ENCODE measurements at places on chromosomes 13 and 19.

DNA sequence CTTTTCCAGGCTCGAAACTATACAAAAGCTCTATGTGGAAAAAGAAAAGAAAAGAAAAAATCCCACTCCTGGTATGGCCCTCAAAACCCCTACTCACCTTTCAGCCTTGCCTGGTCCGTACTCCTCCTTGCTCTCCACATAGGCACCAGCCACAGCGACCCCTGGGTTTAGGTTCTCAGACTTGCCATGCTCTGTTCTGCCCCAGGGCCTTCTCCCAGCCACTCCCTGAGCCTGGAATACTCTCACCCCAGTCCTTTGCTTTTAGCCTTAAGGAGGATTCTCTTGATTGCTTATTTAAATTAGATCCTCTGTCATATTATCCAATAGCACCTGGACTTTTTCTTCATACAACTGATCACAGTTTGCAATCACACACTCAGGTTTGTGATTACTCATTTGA, 522.5 kb downstream of the DIAPH3 start:
- DNase-seq = no peak

DNA sequence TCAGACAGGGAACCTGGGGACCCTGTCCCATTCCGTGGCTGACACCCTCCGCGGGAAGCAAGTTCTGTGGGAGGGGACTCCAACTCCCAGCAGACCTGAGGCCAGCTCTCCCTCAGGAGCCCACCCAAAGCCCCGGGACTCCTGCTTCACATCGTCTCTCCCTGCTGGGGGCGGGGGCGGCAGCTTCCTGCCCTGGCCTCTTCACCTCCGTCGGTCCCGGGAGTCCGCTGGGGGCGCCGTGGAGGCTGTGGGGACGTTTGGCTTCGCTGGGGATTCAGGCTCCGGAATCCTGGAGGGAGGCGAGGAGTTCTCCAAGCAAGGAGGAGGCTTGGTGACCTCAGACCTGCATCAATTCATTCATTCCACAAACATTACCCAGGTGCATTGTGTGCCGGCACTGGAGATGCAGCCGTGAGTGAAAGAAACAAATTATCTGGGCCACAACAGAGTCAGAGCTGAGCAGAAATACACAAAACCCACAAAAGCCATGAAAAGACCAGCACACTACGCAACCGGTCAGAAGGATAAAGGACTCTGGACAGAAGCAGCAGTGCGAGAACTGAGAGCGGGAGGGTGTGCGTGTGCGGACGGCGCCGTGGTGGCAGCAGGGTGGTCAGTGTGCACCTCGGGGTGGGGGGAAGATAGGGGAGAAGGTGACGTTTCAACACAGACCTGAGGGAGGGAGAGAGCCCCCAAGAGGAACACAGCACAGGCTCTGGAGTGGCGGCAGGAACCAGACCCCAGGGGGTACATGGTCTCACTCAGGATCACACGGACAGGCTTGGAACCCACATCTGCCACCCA, 19.0 kb downstream of the EPS8L1 start:
- no peak for DNase-seq

- DNase-seq = no peak
These were observed 23.3 kb upstream of the SPART start for GRCh38 chr13:36369268-36370107.

DNA sequence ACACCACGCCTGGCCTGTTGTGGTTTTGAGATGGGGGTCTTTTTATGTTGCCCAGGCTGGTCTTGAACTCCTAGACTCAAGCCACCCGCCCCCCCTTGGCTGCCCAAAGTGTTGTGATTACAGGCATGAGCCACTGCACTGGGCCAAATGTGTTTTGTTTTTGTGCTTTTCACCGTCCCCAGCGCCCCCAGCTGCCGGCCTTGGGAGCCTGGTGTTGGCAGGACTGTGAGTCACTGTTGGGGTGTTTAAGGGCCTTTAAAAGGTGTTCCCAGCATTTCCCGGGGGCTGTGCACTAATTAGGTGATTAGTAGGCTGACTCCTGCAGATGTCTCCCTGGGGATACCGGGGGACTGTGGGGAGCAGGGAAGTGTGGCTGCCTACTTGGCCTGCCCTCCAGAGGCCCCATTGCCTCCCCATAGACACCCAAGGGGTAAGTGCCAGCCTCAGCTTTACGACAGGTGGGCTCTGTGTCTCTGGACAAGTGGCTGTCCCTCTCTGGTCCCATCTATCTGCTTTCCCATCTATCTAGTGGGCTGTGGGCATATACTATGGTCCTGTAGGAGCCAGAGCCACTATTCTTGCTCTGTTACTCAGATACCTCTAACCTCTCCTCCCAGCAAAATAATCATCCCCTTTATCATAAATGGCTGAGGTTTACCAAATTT, 11.8 kb upstream of the TLE5 start:
- no peak for DNase-seq

DNA sequence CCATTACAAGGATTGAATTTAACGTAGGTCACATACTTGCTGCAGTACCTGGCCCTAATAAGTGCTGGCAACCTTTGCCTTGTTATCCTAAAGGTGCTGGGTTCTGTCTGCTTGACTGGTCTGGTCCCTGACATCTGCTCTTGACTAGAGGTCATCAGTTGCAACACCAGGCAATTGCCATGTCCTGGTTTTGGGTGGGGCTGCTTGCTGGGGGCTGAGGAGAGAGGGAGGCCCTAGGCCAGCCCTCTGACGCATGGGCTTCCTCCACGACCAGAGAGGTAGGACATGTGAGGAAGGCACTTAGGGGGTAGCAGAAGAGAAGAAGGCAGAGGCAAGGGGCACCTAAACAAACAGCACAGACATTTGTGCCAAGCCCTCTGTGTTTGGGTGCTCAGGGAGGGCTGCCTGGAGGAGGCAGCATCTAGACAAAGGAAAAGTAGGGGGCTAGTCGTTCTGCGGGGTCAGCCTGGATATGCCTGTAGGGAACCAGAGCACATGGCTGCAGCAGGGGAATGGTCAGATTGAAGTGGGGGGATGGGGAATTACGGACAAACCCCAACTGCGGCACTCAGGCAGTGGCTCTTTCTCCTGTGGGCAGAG, 21.7 kb downstream of the VSTM2B start:
- DNase-seq = no peak

GRCh38 chr19:40862785-40863184, 12.5 kb upstream of the CYP2A6 start:
- DNase-seq = no peak

- no peak for DNase-seq
These were observed 1.4 kb downstream of the PEG3 start for GRCh38 chr19:56838909-56839651.

- no peak for DNase-seq
These were observed 1.2 kb upstream of the F10 start for GRCh38 chr13:113121183-113121927.

All from GM12891 (cell line).